Stimulated activated CD8-positive, alpha-beta memory T cell treated with anti-CD3 and anti-CD28 coated beads, Interleukin-2, amount 100 ng/mL, for 1 hour (primary cell): ENCODE measurements at places on chromosomes 2 and 18.

DNA sequence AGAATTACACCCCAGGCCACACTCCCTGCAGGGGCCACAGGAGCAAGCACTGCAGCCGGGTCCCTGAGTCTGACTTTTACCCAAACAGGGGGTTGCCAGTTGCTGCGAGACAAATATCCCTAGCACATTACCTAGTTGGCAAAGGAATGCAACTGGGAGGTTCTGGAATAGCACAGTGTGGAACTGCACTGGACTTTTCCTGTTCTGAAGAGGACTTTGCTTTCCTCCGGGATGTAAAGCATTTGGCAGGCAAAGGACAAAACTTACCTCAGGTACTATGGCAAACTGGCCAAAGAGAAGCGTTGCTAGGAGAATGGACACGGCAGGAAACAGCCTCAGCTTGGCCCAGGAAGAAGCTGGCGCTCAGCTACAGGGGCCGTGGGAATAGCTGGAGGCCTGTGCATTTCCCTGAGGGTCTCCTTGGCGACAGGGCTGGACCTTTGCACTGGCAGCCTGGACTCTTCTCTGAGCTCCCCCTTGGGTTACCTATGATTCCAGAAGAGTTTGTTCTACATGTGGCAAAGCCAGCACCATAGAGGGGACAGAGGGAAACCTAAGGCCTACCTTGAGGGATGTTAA lies 45.0 kb downstream of the BCL11A start:
- no peak for DNase-seq

DNA sequence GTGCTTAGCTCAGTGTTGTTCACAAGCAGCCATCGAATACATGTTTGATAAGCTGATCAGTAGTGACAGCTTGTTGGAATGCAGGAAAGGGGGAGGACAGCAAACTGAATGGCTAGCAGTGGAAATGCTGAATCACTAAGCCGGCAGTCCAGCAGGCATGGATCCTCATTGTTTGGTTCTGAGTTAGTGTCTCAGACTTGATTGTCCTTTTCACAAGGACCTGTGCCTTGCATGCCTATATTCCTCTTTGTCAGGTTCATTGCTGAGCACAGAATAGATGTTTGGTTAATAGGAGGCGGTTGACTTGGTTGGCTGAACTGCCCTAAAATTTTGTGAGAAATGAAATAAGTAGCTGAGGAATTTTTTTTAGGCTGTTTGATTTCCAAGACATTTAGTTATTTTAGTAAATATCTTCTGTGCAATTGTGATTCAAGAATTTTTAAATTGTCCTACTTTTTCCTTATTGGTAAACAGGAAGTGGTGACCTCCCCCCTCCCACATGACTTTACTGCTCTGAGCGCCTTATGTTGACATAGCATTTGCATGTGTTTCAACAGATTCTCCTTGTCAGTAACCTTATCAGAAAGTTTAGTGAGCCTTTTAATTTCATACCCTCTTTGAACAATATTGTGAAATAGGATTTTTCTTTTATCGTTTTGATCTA lies 21.4 kb upstream of the STON1 start:
- DNase-seq = no peak

DNA sequence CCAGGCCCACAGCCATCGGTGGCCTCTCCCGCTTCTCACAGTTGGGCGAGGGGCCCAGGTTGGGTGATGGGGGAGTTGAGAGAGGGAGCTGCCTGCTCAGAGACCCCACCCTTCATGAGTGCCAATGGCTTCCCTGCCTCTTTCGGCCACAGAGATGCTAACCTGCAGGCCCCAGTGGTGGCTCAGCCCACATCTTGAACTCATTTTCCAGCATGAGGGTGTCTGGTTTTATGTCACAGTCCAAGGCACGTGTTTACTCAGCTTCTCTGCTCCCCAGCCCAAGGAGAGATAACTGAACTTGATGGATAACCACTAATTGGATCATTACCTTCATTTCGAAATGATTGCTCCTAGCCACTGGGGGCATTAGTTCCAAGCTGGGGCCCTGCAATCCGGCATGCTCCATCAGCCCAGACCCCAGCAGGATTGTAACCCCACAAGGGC lies 45.9 kb upstream of the SIX2 start:
- DNase-seq = no peak

GRCh38 chr2:239025096-239025801 lies 177.4 kb downstream of the TWIST2 start:
- DNase-seq = no peak

GRCh38 chr2:226440127-226440918 lies 359.3 kb downstream of the IRS1 start:
- DNase-seq = no peak

GRCh38 chr2:191923652-191923997 lies 76.7 kb upstream of the CAVIN2 start:
- DNase-seq = no peak

GRCh38 chr18:3799515-3799914 lies 349.5 kb downstream of the TGIF1 start:
- no peak for DNase-seq

DNA sequence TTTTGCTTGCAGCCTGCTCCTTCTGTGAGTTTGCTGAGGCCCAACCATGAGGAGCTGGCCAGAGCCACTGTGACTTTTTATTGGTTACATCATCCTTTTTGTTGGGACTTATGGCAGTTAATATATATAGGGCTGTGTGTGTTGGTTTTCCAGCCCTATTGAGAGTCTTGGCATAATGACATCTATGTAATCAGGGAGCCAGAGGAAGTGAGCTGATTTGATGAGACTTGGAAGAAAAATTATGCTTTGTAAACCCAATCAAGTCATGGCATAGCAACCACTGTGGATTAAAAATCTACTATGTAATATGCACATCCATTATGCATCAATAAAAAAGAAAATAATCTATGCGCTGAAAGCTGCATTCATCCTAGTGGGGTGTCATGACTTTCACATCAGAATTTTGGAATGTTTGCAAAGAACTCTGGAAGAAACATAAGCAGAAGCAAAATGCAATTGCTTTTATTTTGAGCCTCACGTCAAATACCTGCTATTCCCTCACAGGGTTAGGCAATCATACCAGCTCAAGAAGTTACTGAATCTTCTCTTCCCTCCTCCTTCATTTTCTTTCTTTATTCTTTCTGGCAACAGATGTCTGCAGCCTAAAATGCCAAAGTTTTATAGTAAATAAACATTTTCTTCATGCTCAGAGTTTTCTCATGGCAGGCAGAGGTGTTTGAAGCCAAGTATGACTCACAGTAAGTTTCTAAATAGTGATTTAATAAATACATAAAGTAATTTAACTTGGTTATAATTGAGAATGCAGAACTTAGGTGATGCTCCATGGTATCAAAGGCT lies 308.5 kb downstream of the KCNS3 start:
- no peak for DNase-seq

DNA sequence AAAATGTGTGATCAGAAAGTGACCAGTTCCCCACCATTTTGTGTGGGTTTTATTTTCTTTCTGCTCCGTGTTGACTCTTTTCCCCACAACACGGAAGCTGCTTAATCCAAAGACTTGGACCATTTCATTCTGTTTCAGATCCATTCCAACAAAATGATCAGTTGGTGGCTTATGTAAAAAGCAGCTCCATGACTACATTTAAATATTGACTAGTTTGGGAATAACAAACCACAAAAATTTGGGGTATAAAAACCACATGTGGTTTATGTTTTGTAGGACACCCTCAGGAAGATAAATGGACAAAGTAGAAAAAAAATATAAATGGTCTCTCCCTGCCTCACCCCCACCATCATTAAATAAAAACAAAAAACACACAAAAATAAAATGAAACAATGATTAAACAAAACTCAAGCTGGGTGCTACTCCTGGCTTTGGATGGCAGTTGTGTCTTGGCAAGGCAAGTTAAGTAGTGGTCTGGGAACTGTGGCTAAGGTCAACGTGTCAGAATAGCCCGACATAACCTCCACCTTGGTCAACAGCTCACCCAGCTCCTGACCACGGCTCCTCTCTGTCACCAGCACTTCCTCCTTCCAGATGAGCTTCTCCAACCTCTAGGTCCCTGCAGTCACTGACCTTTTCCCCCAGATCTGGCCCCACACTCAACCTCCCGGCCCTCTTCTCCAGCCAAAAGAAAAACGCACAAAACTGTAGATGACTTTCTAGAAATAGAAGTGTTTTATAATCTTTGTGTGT lies 12.8 kb upstream of the WIPF1 start:
- DNase-seq = no peak

DNA sequence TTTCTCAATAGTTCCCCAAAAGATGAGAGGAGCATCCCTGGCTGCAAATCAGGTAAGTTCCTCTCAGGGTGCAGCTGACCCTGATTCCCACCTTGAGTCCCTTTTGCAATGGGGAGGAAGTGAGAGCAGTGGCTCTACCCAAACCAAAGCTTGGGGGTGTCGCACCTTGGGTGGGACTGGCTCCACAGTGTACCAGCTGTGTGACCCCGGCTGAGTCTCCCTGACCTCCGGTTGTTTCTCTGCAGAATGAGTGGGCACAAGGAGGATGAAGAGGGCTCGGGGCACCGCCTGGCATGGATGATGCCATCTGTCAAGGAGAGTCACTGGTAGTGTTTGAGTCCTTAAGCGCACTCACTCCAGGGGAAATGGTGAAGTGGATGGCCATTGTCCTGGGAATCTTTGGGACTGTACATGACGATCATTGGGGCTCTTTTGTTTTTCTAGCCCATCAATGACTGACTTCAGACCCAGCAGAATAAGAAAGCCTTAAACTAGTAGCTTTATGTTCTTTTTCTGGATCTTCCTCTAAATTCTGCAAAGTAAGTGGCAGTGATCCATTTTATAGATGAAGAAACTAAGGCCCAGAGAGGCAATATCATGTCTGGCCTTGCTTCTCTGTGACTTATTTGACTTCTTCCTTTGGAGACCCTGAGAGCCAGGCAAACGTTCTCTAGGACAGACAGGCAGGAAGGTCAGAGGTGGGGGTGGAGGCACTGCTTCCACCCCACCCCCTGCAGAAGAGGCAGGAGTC lies 106.3 kb upstream of the ST3GAL5 start:
- no peak for DNase-seq

DNA sequence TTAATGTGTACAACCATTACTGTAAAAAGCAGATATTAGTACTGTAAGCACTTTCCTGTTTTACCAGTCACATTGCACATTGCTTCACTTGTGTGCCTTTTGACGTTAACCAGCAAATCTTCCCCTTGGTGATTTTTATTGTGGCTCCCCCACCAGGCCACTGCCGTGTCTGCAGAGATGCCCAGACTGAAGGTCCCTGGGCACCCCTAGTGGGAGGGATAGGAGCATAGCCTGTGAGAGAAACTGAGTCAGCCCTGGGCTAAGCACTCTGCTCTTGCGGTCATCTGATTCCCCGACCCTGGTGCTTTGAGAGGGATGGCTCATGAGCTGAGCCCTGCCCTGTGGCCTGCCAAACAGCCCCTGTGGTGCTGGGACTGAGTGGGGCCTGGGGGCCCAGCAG lies 73.4 kb downstream of the INPP4A start:
- DNase-seq = peak; percentile 43

GRCh38 chr2:101692041-101692440 lies 5.5 kb upstream of the MAP4K4 start:
- no peak for DNase-seq

GRCh38 chr2:12314127-12314760 lies 402.5 kb upstream of the TRIB2 start:
- no peak for DNase-seq

- no peak for DNase-seq
Measured at GRCh38 chr2:6111781-6112261, 419.6 kb downstream of the SOX11 start.

DNA sequence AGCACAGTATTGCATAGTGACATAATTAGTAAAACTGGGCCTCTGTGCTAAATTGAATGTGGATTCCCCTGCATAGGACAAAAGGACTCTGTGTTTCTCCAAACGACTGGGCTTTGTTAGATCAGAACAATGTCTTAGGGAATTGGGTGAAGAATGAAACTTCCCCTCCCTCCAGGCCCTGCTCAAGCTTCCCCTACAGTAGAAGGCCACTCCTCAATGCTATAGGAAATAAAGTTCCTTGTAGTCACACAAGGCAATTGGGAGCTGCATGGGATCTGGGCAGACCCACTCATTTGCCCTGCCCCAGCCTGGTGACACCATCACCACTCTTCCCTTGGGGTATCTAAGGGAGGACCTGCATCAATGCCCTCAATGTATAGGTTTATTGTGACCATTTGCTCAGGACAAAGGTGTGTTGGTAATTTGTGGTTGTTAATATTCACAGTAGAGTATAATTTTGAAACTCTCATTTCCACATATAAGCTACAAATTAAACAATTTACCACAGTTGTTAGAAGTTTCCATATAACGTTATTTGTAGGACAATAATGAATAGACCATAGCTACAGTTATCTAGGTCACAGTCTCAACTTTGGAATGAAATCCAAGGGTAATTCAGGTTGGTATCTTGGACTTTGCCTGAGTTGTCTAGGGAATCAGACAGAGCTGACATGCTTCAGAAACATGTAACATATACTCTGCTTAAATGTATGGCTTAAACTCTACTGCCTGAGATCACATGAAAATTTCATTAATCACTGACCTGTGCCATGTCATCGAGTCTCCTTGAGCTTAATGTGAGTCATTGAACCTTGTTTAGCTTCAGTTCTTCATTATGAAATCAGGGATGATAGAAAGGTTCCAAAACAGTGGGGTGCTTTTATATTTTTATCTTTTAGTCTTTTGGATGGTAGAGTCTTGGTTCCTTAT lies 64.8 kb upstream of the DARS1 start:
- no peak for DNase-seq

- no peak for DNase-seq
Measured at GRCh38 chr18:76264876-76265250, 230.2 kb downstream of the ZNF516 start.

- no peak for DNase-seq
Measured at GRCh38 chr18:13511961-13512577, 214.3 kb downstream of the FAM210A start.

DNA sequence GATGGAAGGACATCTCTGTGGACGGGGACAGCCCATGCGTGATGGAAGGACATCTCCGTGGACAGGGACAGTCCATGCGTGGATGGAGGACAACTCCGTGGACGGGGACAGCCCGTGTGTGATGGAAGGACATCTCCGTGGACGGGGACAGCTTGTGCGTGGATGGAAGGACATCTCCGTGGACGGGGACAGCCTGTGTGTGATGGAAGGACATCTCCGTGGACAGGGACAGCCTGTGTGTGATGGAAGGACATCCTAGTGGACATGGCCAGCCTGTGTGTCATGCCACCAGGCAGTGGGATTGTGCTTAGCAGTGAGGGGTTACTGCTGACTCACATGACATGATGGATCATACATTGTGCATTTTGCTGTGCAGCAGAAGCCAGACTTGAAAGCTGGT lies 30.0 kb upstream of the NFATC1 start:
- DNase-seq = no peak
